Smooth muscle cell of bladder (primary cell): ENCODE measurements at places on chromosomes 1 and 21. TPM values are rescaled to one million over a fixed set of nuclear protein-coding genes. Genes with fewer than 3 reads are reported as not detected.

Gene S100A5
- total RNA-seq = 1.1 TPM in 1 of 2 replicates, not detected in the other

Gene LCE1F
- total RNA-seq = not detected in 2 replicates

Gene ABCG1
- 2.7 and 3.7 TPM in 2 replicates for total RNA-seq

Gene TMEM52
- not detected in 2 replicates for total RNA-seq

Gene LENEP
- total RNA-seq = 0.18 and 0.28 TPM in 2 replicates

Gene PTAFR
- not detected in 2 replicates for total RNA-seq

Gene AMY1B
- not detected in 2 replicates for total RNA-seq

Gene PYGO2
- 13.1 and 15.1 TPM in 2 replicates for total RNA-seq

Gene ITLN2
- not detected in 2 replicates for total RNA-seq

Gene LCE1E
- total RNA-seq = not detected in 2 replicates

Gene SPRR2F
- total RNA-seq = not detected in 2 replicates

Gene CFAP107
- not detected in 2 replicates for total RNA-seq

Gene C1QC
- total RNA-seq = 0.14 TPM in 1 of 2 replicates, not detected in the other

Gene RGSL1
- total RNA-seq = not detected in 2 replicates

Gene FAM72B
- 0.92 and 1.1 TPM in 2 replicates for total RNA-seq

Gene PDXK
- 144 and 230 TPM in 2 replicates for total RNA-seq

Gene ANGPTL1
- 8.8 and 15.6 TPM in 2 replicates for total RNA-seq

Gene OR2L3
- total RNA-seq = not detected in 2 replicates

Gene LAX1
- total RNA-seq = not detected in 2 replicates

Gene DPT
- 0.18 TPM in 1 of 2 replicates, not detected in the other for total RNA-seq

Gene FCRL4
- total RNA-seq = not detected in 2 replicates

Gene F13B
- total RNA-seq = not detected in 2 replicates

Gene LRRN2
- 0.28 and 0.65 TPM in 2 replicates for total RNA-seq

Gene KCNA2
- under 0.01 TPM in 1 of 2 replicates, not detected in the other for total RNA-seq

Gene ARTN
- 0.14 and 0.18 TPM in 2 replicates for total RNA-seq

Gene ARHGEF10L
- total RNA-seq = 11.1 and 15.1 TPM in 2 replicates

Gene EFNA1
- 0.71 and 1.1 TPM in 2 replicates for total RNA-seq

Gene TDRD5
- not detected in 2 replicates for total RNA-seq

Gene OR2W3
- total RNA-seq = not detected in 2 replicates

Gene SLC6A17
- total RNA-seq = under 0.01 and 0.09 TPM in 2 replicates

Gene DISP3
- under 0.01 TPM in 2 replicates for total RNA-seq

Gene DARS2
- total RNA-seq = 9.5 and 12.0 TPM in 2 replicates
